Left ventricle myocardium superior (tissue), 1 donor: ENCODE measurements at places on chromosomes 2 and 18. TPM values are rescaled to one million over a fixed set of nuclear protein-coding genes. Genes with fewer than 3 reads are reported as not detected.
A peak's percentile ranks its signal among the peaks of the same experiment; 100 is the strongest.

GRCh38 chr2:84132370-84132769 lies 326.7 kb downstream of the SUCLG1 start:
- DNase-seq, result no peak

- DNase-seq, result no peak
These were observed 166.4 kb upstream of the EPB41L3 start for GRCh38 chr18:5710235-5710634.

DNA sequence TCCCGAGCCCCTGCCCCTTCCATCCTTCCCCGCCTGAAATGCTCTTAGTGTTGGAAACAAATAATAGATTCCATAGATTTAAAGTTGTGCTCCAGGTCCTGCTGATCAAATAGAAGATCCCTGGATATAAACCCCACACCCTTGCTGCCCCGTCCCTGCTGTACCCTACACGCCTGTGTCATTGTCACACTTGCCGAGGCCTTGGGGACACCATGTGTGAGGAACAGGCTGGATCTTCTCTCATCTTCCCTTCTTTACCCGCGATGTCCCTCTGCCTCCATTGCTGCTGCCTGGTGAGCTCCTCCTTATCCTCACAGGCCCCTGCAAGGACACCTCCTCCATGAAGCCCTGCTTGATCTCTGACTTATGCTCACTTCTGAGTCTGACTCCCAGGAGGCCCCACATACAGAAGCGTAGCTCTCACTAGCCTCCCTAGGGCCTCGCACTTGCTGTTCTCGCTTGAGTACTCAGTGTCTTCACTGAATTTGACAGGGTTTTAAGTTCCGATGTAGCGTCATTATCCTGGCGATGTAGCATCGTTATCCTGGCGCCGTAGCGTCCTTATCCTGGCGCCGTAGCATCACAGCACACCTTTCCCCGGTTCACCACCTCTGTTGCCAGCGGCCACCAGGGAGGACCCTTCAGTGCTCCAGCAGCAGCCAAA lies 221.9 kb downstream of the NDUFA10 start:
- peak; percentile 13 for DNase-seq

GRCh38 chr2:131146749-131147148 lies 41.6 kb downstream of the PLEKHB2 start:
- no peak for DNase-seq

GRCh38 chr2:238663586-238663985 lies 184.3 kb upstream of the TWIST2 start:
- DNase-seq, result no peak

DNA sequence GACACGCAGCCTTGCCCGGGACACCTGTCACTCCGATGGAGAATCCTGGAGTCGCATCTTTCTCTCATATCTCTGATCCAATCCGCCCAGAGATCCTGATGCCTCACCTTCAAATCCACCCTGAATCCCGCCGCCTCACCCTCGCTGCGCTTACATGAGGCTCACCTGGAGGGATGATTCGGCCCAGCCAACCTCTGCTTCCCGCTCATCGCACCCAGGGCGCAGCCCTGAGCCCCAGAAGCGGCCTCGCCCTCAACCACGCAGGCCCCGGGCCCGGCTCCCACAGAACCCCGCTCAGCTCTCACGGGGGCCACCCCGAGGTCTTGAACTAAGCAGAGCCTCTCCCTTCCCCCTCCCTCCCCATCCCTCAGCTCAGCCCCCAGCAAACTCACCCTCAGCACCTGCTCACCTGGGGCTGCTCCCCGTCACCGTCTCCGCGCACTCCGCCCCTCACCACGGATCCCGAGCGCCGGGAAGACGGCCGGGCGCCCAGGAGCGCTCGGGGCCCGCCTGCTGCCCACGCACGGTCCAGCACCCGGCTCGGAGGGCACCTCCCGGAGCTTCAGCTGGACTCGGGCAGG lies 160.0 kb downstream of the NDUFA10 start:
- no peak for DNase-seq

DNA sequence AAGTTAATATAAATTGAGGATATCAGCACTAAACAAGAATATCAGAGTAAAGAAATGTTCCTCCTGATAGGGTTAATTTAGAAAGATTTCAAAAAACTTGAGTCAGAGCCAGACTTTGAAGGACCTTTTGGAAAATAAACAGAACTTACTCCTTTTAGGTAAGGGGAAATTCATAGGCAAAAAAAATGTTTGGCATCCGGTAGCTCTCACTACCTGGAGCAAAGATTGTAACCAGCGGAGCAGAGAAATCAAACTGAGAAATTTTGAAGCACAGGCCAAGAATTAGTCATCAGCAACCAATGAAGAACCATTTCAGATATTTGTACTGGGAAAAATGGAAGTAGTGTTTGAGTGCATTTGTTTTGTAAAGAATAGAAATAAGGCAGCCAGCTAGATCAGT lies 113.0 kb downstream of the ICA1L start:
- DNase-seq, result no peak

- DNase-seq, result no peak
These were observed 74.5 kb downstream of the MOGAT1 start for GRCh38 chr2:222745836-222746559.

DNA sequence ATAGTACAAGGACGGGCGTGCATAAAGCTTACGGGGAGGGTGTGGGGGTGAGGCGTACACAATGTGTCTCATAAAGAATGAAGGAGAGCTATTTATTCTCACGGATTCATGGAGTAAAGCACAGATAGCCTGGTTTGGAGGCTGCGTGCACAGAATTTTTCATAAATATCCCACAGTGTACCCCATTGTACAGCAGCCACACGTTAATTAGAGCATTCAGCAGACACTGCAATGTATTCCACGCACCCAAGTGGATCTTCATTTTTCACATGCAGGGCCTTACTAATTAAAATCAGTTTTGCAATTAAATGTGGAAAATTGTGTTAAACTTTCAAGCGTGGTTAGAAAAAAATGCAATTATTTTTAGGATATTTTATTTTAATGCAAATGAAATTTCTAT lies 227.7 kb upstream of the PXDN start:
- DNase-seq, result no peak

GRCh38 chr2:183564726-183565125 lies 440.5 kb downstream of the NUP35 start:
- no peak for DNase-seq

DNA sequence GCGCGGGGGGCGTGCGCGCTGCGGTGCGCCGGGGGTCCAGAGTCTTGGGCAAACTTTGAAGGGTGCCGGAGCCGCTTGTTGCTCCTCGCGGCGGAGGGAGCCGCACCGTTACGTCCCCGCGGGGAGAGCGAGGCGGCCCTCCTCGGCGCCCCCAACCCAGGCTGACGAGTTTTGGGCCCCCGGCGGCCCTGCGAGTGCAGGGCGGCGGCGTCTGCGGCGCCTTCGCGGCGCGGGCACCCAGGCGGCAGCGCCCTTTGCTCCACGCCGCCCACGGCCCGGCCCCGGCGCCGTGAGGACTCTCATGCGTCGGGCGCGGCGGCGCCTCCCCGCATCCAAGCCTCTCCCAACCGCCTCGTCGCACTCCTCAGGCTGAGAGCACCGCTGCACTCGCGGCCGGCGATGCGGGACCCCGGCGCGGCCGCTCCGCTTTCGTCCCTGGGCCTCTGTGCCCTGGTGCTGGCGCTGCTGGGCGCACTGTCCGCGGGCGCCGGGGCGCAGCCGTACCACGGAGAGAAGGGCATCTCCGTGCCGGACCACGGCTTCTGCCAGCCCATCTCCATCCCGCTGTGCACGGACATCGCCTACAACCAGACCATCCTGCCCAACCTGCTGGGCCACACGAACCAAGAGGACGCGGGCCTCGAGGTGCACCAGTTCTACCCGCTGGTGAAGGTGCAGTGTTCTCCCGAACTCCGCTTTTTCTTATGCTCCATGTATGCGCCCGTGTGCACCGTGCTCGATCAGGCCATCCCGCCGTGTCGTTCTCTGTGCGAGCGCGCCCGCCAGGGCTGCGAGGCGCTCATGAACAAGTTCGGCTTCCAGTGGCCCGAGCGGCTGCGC lies 814 bp downstream of the FZD7 start:
- peak; percentile 58 for DNase-seq

- no peak for DNase-seq
These were observed 32.6 kb downstream of the MYL12B start for GRCh38 chr18:3294435-3295080.

GRCh38 chr2:153510996-153511395 lies 32.4 kb upstream of the RPRM start:
- DNase-seq, result no peak

GRCh38 chr2:53708988-53709387 lies 58.6 kb upstream of the CHAC2 start:
- DNase-seq, result no peak

- no peak for DNase-seq
These were observed 34.0 kb downstream of the METTL4 start for GRCh38 chr18:2537296-2537695.

DNA sequence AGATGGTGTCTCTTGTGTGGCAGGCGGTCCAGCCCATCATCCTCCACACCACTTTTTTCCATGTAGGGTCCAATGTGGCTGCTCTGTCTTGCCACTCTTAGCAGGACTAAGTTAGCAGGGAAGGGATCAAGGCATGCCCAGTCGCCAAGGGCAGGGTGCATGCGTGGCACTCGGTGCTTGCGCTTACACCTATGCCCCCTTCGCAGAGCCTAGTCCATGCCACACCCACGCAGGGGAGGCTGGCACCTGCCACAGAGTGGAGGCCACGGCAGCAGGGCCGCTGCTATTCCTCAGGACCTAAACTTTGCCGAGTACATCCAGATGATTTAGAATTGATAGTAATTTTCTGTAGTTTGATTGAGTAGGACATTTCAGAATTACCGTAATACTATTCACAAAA lies 59.5 kb downstream of the RALBP1 start:
- no peak for DNase-seq

DNA sequence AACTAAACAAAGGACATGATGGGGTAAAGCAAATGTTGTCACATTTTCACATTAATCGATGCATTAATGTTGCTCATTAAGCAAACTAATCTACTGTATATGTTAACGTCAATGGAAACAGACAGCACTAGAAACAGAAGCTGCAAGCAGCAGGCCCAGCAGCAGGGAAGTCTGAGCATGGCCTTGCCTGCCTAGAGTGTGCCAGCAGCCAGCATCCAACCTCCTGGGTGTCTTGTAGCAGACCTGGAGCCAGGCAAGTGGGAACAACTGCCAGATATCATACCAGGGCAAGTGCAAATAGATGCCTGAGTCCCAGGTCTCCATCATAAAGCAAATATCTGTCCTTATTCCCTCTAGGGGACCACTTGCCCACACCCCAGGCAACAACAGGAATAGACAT lies 319.0 kb downstream of the LRRTM1 start:
- DNase-seq, result no peak

DNA sequence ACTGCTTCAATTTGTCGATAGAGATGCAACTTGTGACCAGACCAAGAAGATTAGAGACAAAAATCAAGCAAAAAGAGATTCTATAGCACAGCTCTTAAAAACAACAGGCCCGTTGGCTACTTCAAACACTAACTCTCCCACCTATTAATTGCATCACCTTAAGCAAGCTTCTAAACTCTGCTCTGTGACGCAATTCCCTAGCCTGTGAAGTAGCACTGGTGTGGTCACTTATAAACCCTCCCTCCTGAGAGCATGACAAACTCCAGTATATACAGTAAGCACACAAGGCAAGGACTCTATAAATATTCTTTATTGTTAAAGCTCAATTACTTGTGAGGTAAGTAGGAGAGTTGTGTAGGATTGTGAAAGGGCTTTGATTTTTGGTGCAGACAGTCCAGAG lies 72.3 kb downstream of the CMPK2 start:
- DNase-seq, result no peak

- peak; percentile 56 for DNase-seq
These were observed 28.6 kb downstream of the PCBP1 start for GRCh38 chr2:70115646-70116442.

DNA sequence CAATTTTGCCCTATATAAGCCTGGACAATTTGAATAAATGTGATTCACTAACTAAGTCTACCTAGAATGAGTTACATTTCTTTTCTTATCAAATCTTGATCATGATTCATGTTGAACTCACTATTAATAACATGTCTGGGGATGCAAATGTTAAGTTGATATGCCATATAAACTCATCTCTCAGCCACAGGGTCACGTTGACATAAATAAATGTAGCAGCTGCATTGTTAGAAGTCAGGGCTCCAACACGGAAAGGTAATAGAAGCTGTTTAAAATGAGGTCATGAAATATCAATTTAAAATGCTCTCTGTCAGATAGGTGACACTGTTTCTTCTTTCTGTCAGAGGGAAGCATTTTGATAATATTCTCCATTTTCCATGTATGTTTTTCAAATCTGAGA lies 521.9 kb downstream of the CCDC85A start:
- no peak for DNase-seq

- DNase-seq, result peak; percentile 69
These were observed 24.9 kb downstream of the MTCL1 start for GRCh38 chr18:8730080-8730827.

DNA sequence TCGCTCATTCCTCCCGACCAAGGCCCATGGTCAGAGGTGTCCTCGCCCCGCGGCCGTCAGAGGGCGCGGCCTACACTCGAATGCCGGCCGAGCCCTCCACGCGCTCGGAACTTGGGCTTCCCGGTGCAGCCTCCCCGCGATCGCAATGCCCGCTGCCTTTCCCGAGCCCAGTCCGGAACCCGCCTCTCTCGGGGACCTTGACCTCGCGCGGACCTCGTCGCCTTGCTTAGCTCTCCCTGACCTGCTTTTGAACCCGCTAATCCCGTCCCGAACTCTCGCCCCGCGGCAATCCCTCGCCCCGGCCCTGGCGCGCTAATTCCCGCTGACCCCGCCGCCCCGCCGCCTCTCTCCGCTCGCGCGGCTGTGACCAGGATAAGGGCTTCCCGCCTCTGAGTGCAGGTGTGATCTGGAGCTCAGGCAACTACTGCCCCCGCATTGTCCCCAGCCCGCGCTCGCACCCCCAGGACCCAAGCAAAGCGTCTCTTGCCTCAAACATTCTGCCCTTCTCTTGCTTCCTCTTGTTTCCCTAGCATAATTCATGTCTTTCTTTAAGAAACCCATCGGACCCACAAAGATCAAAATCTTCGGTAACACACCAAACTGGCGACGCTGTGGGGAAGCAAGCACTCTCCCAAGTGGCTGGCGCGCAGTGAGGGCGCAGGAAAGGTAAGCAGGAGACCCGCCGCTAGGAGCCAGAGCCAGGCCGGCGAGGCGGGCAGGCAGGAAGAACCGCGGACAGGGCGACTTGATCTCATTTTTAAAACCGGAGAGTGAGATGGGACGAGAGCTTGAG lies 46.6 kb upstream of the ATP6V1B1 start:
- no peak for DNase-seq

- no peak for DNase-seq
These were observed 103.2 kb downstream of the PTGR3 start for GRCh38 chr18:75105551-75106254.

- no peak for DNase-seq
These were observed 1409.3 kb upstream of the CDH2 start for GRCh38 chr18:29586210-29586609.

The KYNU gene
- 1.4 TPM for total RNA-seq

The HOXD12 gene
- not detected for total RNA-seq

The FAM228B gene
- 27.3 TPM for total RNA-seq

The ANKRD62 gene
- total RNA-seq, result not detected

The SERPINB11 gene
- total RNA-seq, result not detected

The TRAF3IP1 gene
- 13.8 TPM for total RNA-seq

The ORC2 gene
- total RNA-seq, result 26.1 TPM
